ENCODE measurements at places on chromosomes 5 and 9. TPM values are rescaled to one million over a fixed set of nuclear protein-coding genes. Genes with fewer than 3 reads are reported as not detected.

MEGF10 gene
- total RNA-seq, result 8.7 TPM

ADRB2 gene
- total RNA-seq, result 3.0 TPM

CDH9 gene
- 0.53 TPM for total RNA-seq

ADCY2 gene
- total RNA-seq, result 6.5 TPM

STKLD1 gene
- total RNA-seq, result 0.32 TPM

FUT7 gene
- not detected for total RNA-seq

FOXD1 gene
- 0.58 TPM for total RNA-seq

SCAI gene
- 25.1 TPM for total RNA-seq

RCL1 gene
- 18.8 TPM for total RNA-seq

ANXA1 gene
- total RNA-seq, result 353 TPM

SLC6A18 gene
- total RNA-seq, result not detected

UBAC1 gene
- total RNA-seq, result 24.6 TPM

CDKN2B-AS1 gene
- total RNA-seq, result 2.2 TPM

PGM5 gene
- total RNA-seq, result 206 TPM

SH3PXD2B gene
- total RNA-seq, result 24.3 TPM

GPR21 gene
- total RNA-seq, result 7.7 TPM

PLAC8L1 gene
- not detected for total RNA-seq

OR1J4 gene
- total RNA-seq, result not detected
